ENCODE measurements at places on chromosomes 2 and 18.

GRCh38 chr2:148013876-148014275 is 6.7 kb downstream of the ORC4 start:
- DNase-seq: no peak

- peak; percentile 54 for DNase-seq
Observed at GRCh38 chr2:63888490-63889402, 47.0 kb downstream of the UGP2 start.

DNA sequence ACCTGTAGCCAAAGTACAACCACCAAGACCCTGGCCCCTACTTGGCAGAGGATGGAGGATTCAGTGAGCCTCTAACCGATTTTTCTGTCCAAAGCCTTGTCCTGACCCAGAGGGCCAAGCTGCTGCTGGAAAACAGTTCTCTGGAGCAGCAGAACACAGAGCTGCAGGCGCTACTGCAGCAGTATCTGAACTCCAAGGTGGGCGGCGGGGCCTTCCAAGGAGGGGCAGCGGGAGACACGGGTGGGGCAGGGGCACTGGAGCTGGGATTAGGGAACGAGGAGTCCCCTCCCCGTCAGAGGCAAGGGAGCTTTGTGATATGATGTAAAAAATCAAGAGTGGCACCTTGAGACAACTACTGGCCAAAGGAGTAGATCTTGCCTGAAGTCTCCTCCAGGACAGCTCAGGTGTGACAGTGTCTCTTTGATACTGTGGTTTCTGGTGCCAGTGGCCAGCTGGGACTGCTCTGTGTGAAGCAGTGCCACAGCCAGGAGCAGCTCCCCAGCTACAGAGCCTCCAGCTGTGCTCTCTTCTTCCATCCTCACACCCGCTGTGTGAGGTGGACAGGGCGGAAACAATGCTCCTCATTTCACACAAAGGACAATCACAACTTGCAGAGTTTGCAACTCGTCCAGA is 22.8 kb downstream of the OTOF start:
- DNase-seq: no peak

- DNase-seq: no peak
Observed at GRCh38 chr2:21916934-21917522, 793.3 kb downstream of the TDRD15 start.

GRCh38 chr2:12066986-12067385 is 320.6 kb downstream of the LPIN1 start:
- no peak for DNase-seq

DNA sequence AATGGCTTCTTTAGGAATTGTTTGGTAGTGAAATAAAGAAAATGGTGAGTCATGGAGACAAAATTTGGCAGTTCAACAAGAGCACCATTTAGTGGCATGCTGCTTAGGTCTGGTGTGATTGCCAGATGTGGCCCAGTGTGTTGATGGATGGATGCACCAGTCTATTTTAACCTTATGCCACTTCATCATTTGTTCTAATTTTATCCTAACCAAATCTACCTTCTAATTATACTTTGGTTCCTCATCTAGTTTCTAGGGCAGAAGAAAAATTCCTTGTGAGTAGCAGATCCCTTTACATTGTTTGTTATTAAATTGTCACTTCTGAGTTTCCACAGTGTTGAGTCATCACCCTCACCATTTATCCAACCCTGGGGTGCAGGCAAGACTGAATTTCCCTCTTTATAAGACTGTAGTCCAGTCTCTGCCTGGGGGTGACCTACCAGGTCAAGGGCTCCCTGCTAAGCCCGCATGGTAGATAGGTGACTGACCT is 32.5 kb downstream of the NABP1 start:
- DNase-seq: no peak

DNA sequence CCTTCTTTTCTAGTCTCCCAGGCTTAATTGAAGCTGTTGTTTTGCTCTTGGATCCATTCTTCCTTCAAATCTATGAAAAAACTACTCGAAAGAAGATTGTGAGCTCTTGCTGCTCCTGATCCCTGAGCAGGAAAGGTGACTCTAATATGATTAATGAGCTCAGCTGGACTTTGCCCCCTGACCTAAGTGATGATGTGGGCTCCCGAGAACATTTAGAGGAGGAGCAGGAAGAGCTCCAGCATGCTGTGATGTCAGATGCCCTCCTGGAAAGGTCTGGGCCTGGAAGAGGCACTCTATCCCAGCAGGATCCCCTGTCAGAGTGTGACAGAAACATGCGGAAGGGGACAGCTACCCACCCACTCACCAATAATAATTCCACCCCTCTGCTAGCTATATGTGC is 117.9 kb upstream of the PELI1 start:
- no peak for DNase-seq

- DNase-seq: no peak
Observed at GRCh38 chr18:75009296-75009695, 199.6 kb downstream of the PTGR3 start.

DNA sequence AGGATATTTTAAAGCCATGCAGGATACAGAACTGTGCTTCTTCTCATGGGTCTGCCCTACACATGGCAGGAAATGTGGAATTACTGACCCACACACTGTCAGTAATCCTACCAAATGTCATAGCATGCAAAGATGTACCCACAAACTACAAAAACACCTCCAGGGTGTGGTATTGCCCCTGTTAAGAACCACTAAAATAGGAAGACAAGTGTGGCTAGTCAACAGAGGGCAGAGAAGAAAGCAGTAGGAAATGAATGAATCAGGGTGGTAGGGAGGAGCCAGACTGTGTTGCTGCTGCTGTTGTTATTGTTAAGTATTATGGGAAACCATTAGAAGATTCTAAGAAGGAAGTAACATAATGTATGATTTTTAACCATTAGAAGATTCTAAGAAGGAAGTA is 556.7 kb upstream of the ACVR2A start:
- peak; percentile 18 for DNase-seq

- no peak for DNase-seq
Observed at GRCh38 chr2:188189356-188189755, 102.3 kb upstream of the GULP1 start.

DNA sequence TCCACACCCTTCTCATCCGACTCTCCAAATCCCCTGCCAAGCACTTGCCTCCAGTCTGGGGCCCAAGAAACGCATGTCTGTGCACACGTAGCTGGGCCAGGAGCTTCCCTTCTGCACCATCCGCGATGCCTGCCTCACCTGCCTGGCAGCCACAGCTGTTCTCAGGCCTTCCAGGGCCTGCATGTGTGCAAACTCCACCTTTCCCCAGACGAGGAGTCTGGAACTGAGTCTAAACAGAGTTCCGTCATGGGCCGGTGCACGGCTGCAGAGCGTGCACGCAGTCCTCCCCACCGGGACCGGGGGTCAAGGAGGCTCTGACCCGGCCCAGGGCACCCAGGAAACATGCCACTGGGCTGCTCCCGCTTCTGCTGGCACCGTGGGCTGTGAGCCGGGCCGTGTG is 66.8 kb upstream of the SALL3 start:
- DNase-seq: no peak

DNA sequence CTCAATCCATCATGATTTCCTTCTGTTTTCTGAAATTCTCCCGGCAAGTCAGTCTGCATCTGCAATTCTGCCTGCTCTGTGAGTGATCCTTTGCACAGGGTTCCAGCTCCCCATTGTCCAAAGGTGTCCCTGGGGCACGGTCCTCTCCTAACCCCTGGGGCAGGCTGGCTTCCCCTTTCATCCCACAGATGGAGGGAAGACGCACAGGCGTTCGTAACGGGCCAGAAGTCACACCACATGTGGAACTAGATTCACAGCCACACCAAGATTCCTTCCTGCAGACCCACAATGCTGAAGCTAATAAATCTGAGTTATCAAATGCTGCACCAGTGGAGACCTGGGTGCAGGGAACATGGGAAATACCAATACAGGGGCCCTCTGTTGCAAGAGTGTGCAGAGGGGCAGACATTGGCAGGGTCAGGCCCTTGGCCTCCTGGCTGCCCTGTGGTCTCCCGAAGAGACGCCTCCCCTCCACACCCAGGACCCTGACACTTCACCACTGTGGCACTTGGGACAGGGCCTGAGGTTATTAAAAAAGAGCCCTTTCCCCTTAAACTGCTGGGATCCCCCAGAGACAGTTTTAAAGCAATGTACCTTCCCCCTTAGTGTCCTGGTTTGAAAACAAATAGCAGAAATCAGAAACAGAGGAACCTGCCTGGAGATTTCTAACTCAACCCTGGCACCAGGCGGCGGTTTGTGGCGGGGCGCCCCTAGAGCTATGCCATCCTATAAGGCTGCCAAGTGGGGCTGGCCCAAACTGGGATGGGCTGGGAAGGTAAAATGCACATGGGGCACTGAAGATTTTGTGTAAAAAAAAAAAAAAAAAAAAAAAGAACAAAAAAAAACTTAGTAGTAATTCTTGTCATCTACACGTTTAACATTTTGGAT is 15.4 kb downstream of the ZNF516 start:
- no peak for DNase-seq

GRCh38 chr2:96065381-96065930 is 30.7 kb upstream of the GPAT2 start:
- no peak for DNase-seq

DNA sequence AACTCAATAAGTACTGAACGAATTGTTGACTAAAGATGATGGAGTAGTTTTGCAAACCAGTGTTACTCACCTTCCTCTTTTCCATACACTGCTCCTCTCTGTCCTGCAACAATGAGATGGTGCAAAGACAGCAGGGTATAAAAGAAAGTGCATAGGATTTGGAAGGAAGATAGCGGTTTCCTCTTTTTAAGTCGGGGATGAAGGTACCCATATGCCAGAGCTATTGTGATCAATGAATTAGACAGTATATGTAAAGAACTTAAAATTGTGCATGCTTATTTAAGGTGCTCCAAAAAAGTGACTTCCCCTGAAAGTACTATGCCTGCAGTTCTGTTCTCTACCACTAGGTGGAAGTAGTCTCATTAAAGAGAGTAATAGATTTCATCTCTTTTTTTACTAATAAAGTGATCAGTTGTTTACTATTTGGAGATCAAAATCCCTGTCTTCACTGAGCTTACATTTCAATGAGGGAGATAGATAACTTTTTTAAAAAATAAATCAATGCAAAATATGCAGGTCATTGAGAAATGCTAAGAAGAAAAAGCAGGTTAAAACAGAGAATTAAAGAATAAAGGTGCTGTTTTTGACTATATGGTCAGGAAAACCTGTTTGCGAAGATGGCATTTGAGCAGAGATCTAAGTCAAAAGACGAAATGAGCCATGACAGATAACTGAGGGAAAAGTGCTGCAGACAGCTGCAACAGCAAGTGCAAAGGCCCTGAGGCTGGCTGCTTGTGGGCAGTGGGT is 339.7 kb upstream of the SLC14A2 start:
- no peak for DNase-seq

- peak; percentile 77 for DNase-seq
Observed at GRCh38 chr18:77132369-77133050, at the start of gene MBP. MBP (minus strand) TSS chr18:77132783; CDS start chr18:77105261, 27,522 bp downstream.

GRCh38 chr2:222751821-222752719 is 80.6 kb downstream of the MOGAT1 start:
- no peak for DNase-seq

DNA sequence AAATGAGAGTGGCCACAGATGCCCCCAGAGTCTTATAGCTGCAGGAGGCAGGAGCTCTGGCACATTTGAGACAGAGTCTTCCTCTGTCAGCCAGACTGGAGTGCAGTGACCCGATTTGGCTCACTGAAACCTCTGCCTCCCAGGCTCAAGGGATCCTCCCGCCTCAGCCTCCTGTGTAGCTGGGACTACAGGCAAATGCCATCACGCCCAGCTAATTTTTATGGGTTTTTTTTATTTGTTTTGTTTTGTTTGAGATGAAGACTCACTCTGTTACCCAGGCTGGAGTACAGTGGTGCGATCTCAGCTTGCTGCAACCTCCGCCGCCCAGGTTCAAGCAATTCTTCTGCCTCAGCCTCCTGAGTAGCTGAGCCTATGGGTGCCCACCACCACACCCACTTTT is 80.7 kb upstream of the CABLES1 start:
- no peak for DNase-seq

- no peak for DNase-seq
Observed at GRCh38 chr2:18588802-18589201, 567 bp downstream of the NT5C1B start.

DNA sequence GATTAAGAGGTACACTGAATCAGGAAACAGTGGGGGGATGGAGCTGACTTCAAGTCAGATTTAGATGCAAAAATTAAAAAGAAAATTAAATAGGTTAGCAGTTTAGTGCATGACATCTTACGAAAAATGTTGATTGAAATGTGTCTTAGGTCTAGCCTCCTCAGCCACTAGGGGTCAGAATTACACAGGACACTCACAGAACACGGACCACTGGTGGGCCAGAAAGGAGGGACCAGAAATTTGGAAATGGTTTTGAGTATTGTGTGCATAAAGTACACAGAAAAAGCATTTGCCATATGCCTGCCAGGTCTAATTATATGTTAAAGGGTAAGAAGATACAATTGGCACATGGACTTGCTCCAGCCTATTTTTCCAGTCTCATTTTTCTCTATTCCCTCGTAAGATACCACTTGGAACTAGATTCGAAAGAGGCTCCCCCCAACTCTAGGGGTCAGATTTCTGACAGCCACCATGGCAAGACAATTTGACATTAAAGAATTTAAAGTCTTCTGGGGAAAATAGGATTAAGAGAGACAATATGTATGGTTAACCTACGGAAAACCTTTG is 550.2 kb upstream of the SETBP1 start:
- DNase-seq: peak; percentile 5

- no peak for DNase-seq
Observed at GRCh38 chr2:238921681-238922319, 73.9 kb downstream of the TWIST2 start.

GRCh38 chr2:211545582-211545981 is 989.2 kb downstream of the CPS1 start:
- DNase-seq: no peak

DNA sequence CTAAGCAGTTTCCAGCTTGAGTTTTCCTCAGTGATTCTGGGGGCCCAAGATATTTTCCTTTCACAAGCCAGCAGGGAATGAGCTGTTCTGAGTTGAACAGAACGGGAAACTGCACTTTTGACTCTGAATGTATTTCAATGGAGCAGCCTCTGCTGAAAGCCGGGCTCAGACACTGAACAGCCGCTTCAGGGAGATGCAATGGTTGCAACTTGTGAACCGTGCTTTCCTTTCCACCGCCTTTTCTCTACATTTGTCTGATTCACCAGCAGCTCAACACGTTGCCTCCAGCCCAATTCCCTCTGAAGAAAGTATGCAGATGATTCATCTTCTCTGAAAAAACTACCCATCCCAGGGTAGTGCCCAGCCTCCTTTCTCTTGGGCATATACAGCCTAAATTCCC is 119.3 kb upstream of the PKDCC start:
- DNase-seq: no peak

GRCh38 chr18:48991676-48992075 is 40.9 kb upstream of the SMAD7 start:
- DNase-seq: no peak

- no peak for DNase-seq
Observed at GRCh38 chr18:49934457-49934856, 121.1 kb upstream of the ACAA2 start.

DNA sequence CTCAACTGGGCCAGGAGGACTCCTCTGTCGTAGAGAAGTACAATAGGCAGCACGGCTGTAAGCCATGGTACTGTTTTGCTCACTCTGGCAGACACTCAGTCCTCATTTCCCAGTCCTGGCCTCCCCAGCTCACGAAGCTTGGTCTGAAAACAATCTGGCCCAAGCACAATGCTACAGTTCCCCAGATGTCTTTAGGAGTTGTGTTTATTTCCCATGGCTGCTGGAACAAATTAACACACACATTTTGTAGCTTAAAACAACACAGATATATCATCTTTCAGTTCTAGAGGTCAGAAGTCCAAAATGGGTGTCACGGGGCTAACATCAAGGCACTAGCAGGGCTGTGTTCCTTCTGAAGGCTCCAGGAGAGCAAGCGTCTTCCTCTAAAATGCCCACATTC is 13.0 kb downstream of the FABP1 start:
- DNase-seq: no peak
